Putamen (tissue), 1 donor: ENCODE measurements at places on chromosomes 16 and 17.
A peak's percentile ranks its signal among the peaks of the same experiment; 100 is the strongest.

DNA sequence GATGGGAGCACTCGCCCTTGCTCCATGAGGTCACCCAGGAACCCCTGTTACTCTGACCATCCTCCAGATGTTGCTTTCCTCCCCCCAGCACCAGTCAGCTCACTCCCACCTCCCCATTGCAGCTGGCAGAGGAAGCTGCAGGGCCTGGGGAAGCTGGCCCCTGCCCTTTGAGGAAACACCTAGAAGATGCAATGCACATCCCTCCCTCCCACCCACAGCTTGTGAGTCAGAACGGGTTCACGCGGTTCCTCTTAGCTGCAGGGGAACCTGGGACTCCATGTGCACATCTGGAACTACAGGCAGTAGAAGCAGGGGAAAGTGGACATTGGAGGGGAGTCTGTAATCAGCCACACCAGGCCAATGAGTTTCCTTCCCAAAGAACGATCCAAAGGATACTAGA lies 96.9 kb downstream of the KATNIP start:
- no peak for DNase-seq

- DNase-seq: no peak
These were observed 9.0 kb downstream of the STAT5B start for GRCh38 chr17:42266918-42267766.

DNA sequence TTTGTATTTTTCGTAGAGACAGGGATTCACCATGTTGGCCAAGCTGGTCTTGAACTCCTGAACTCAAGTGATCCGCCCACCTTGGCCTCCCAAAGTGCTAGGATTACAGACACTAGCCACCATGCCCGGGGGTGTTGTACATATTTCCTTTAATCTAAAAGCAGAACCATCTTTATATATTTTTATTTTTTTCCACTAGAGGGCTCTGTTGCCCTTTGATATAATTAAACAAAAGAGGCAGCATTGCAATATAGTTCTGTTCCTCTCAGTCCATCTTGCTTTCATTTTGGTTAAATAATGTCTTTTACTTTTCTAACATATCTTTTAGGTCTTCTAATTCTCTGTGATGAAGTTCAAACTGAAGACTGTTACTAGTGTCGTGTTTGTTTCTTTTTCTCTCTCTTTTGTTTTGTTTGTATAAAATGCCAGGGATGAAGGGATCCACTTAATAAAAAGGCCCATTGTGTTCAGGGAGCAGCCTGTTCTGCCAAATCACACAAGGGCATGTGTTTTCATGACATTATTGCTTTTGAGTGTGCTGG lies 23.4 kb downstream of the WWOX start:
- DNase-seq: peak; percentile 87

- no peak for DNase-seq
These were observed 851 bp upstream of the DPEP1 start for GRCh38 chr16:89612415-89613166.

DNA sequence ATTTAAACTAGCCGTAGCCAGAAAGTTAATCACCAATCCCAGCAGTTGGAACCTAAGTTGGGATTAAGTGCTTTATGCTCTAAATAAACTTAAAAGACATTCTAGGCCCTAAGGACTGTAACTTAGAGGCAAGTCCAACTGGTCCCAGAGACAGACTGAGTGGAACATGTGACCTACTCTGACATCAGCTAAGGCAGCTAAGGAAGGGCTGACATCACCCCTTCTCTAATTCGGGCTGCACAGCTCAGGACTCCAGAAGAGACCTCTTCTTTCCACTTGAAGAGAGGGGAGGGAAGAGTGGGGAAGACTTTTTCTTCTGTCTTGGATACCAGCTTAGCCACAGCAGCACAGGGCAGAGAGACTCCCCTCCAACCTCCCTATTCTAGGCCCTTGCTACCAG lies 565.2 kb downstream of the CDH8 start:
- DNase-seq: no peak

- no peak for DNase-seq
These were observed 6.0 kb upstream of the CDC42EP4 start for GRCh38 chr17:73317513-73318426.

GRCh38 chr17:7982666-7983065 lies 19.7 kb upstream of the GUCY2D start:
- DNase-seq: no peak

DNA sequence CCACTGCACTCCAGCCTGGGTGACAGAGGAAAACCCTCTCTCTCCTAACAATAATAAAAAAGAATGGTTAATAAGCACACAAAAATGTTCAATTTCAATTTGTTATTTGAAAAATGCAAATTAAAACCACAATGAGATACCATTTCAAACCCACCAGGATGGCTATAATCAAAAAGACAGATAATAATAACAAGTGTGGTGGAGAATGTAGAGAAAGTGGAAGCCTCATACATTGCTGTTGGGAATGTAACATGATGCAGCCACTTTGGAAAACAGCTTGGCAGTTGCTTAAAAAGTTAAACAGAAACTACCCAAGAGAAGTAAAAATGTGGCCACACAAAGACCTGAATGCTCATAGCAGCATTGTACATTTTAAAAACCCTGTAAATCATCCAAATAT lies 51.8 kb upstream of the MAP3K14 start:
- DNase-seq: no peak

GRCh38 chr17:17605083-17605728 lies 13.7 kb upstream of the PEMT start:
- DNase-seq: no peak

- DNase-seq: no peak
These were observed 12.5 kb upstream of the SLC4A1 start for GRCh38 chr17:44280392-44280937.

DNA sequence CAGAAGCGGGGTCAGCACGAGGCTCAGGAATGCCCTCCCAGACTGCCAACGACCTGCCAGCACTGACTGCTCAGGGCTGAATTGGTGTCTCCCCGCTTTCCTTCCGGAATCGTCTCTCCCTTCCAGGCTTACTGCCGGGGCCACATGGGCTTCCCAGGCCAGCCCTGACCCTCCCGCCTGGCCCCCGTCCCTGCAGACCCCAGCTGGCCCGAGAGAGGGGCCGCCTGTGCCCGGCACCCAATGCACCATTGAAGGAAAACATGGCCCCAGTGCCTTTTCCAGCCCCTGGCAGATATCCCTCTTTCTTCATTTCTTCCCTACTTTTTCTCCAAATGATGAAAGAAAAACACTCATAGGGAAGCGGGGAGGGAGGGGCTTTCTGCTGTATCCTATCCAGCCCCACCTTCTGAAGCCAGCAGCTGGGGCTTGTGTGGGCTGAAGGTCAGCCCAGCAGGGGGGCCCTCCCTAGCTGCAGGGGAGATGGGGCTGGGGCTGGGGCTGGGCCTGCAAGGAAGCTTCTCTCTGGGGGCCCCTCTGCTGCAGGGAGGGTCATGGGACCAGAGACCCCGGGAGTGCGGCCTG lies 25.9 kb downstream of the ZNF469 start:
- DNase-seq: no peak

- no peak for DNase-seq
These were observed 32.2 kb downstream of the MPHOSPH6 start for GRCh38 chr16:82137822-82138167.

- peak; percentile 66 for DNase-seq
These were observed 116.7 kb downstream of the CACNG3 start for GRCh38 chr16:24372824-24373223.

GRCh38 chr17:82299452-82299851 lies 18.0 kb downstream of the CD7 start:
- no peak for DNase-seq

- no peak for DNase-seq
These were observed 10.2 kb downstream of the CDH13 start for GRCh38 chr16:82636958-82637357.

DNA sequence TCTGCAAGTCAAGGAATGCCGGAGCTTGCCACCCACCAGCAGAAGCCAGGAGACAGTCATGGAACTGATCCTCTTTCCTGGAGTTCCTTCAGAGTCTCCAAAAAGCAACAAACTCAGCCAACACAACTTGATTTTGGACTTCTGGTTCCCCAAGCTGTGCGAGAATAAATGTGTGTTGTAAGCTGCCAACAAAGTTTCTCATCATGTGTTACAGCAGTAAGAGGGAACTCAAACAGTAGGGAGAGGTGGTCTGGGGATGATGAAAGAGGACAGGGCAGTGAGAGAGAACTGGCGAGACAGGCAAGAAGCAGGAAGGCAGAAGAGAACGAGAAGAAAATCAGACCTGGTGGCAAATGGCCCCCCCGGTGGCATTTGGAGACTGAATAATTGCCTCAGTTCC lies 204.9 kb downstream of the MAF start:
- no peak for DNase-seq

DNA sequence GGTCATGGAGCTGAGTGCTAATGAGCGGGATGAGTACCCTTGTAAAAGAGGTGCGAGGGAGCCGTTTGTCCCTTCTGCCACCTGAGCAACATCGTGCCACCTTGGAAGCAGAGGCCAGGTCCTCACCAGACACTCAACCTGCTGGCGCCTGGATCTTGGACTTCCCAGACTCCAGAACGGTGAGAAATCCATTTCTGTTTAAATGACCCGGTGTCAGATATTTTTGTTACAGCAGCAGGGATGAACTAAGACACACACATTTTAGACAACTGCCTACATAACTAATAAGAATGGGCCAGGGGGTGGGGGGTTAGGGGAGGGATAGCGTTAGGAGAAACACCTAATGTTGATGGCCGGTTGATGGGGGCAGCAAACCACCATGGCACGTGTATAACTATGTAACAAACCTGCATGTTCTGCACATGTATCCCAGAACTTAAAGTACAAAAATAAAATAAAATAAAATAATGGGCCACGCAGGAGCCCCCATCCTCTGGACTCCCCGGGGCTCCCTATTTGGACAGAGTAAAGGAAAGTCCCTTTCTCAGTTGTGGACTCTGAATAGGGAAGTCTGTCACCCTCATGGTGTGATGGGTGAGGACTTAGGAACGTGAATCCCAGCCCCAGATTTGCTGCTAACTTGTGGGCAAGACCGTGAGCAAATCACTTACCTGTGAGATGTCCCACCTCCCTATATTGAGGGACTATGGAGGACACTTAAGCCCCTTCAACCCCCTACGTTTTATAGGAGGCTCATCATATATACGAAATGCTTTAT lies 60.6 kb upstream of the DNAH17 start:
- no peak for DNase-seq

- DNase-seq: no peak
These were observed 13.0 kb downstream of the CAMKK1 start for GRCh38 chr17:3879591-3880417.

DNA sequence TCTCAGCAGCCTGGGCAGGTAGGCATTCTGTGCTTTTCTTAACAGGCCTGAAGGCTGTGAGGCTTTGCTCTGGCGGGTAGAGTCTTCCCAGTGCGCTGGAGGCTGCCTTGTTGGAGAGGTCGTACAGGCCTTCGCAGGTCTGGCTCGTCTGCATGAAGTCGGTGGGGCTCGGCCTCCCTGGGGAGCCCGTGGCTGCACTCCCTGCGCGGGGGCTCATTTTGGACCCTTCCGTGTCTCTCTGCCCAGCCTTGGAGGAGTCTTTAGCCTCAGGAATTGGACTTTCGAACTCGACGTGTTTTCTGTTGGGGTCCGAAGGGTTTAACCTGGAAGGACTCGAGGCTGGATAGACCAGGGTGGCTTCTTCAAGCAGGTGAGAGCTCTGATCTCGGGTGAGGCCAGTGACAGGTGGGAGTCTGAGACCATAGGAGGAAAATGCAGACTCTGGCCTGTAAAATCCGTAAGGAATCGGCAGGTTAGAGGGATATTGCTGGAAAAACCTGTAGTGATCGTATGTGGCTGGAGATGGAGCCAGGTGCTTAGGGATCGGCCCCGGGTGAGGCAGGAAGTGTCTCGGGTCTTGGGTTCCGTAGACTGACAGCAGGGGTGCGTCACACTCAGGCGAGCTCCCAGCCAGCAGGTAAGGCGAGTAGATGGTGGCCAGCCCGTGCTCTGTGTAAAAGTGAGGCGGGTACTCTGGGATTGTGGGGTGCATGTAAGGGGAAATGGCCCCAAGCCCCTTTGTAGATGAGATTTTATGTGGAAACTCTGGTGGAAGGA lies 8.6 kb downstream of the ZNF750 start:
- no peak for DNase-seq

GRCh38 chr16:52114379-52114778 lies 432.6 kb downstream of the TOX3 start:
- DNase-seq: no peak

DNA sequence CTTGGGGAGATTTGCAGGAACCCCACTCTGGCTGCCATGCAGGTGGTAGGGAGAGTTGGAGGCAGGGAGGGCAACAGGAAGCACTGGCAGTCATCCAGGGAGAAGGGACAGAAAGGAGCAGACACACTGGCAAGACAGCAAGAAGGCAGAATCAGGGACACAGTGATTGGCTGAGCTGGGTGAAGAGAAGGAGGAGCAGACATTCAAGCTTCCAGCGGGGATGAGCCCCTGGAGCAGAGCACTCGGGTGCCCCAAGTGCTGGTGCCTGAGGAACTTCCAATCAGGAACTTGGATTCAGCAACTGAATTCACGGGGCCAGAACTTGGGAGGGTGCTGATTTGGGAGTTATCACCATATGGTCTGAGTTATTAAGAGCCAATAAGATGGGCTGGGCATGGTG lies 6.3 kb upstream of the ITGA3 start:
- DNase-seq: no peak

GRCh38 chr16:3949287-3949686 lies 68.8 kb upstream of the CREBBP start:
- no peak for DNase-seq

GRCh38 chr16:57167953-57168352 lies 17.9 kb downstream of the PSME3IP1 start:
- no peak for DNase-seq

- DNase-seq: no peak
These were observed 1.0 kb upstream of the ZNF500 start for GRCh38 chr16:4767872-4768548.

- DNase-seq: no peak
These were observed 5.5 kb downstream of the CREBBP start for GRCh38 chr16:3874794-3875692.

GRCh38 chr17:73861543-73861942 lies 217.3 kb upstream of the SDK2 start:
- no peak for DNase-seq

DNA sequence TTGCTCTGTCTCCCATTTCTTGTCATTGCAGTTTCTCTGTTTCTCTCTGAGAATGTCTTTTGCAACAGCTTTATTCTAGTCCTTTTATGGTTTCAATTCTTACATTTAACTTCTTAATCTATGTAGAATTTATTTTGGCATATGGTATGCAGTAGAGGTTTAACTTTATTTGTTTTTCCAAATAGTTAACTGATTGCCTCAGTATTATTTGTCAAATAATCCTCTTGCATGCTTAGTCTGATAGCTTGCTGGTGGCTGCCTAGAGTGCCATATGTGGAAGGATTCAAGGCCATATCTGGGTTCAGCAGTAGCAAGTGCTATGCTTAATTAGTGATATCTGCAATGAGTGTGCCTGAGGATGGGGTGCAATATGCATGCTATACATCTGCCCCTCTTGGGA lies 6.9 kb downstream of the SNTB2 start:
- DNase-seq: no peak

- DNase-seq: no peak
These were observed 26.3 kb downstream of the SMURF2 start for GRCh38 chr17:64635647-64636305.
